A549 treated with GW870086 at 1 μM for 4 hours (cell line): ENCODE measurements at places on chromosomes 2 and 18. TPM values are rescaled to one million over a fixed set of nuclear protein-coding genes. Genes with fewer than 3 reads are reported as not detected.

FEV gene
- total RNA-seq = not detected in 5 replicates

RRM2 gene
- 164 to 245 TPM (median 239 TPM) in 5 replicates for total RNA-seq

MYO7B gene
- total RNA-seq = 0.11 to 0.29 TPM (median 0.19 TPM) in 4 of 5 replicates, not detected in the other

SPEG gene
- 5.4 to 12.9 TPM (median 8.1 TPM) in 5 replicates for total RNA-seq

CACNB4 gene
- 0.03 to 0.37 TPM (median 0.22 TPM) in 5 replicates for total RNA-seq

TM4SF20 gene
- 6.9 to 9.9 TPM (median 8.3 TPM) in 5 replicates for total RNA-seq

POTEJ gene
- total RNA-seq = not detected in 5 replicates

GALNT3 gene
- 0.13 TPM in 1 of 5 replicates, not detected in the others for total RNA-seq

IL36B gene
- total RNA-seq = 0.13 TPM in 1 of 5 replicates, not detected in the others

TUBB8B gene
- not detected in 5 replicates for total RNA-seq

SLC38A11 gene
- total RNA-seq = not detected in 5 replicates

RAD51AP2 gene
- total RNA-seq = not detected in 5 replicates

IL1RN gene
- total RNA-seq = 0.10 to 0.62 TPM (median 0.53 TPM) in 5 replicates

BOLL gene
- not detected in 5 replicates for total RNA-seq

SLC9A2 gene
- 2.9 to 3.7 TPM (median 3.1 TPM) in 5 replicates for total RNA-seq

CCBE1 gene
- 6.3 to 13.3 TPM (median 11.6 TPM) in 5 replicates for total RNA-seq

SERPINB3 gene
- 0.07 to 0.13 TPM (median 0.10 TPM) in 3 of 5 replicates, not detected in the others for total RNA-seq

LIPG gene
- 0.19 to 0.34 TPM (median 0.27 TPM) in 5 replicates for total RNA-seq

RFX8 gene
- total RNA-seq = not detected in 5 replicates

GALNT14 gene
- 41.6 to 52.6 TPM (median 43.2 TPM) in 5 replicates for total RNA-seq

NCOA1 gene
- 6.7 to 11.6 TPM (median 9.7 TPM) in 5 replicates for total RNA-seq

EVA1A gene
- total RNA-seq = 9.1 to 11.8 TPM (median 10.9 TPM) in 5 replicates

CROCC2 gene
- total RNA-seq = not detected in 5 replicates

PJVK gene
- total RNA-seq = 1.3 to 2.1 TPM (median 1.4 TPM) in 5 replicates

DNAH7 gene
- total RNA-seq = 0.54 to 1.8 TPM (median 1.4 TPM) in 5 replicates
